ENCODE measurements at places on chromosomes 13 and 19.

- DNase-seq: no peak
These were observed 281.4 kb downstream of the ABCC4 start for GRCh38 chr13:95019886-95020285.

DNA sequence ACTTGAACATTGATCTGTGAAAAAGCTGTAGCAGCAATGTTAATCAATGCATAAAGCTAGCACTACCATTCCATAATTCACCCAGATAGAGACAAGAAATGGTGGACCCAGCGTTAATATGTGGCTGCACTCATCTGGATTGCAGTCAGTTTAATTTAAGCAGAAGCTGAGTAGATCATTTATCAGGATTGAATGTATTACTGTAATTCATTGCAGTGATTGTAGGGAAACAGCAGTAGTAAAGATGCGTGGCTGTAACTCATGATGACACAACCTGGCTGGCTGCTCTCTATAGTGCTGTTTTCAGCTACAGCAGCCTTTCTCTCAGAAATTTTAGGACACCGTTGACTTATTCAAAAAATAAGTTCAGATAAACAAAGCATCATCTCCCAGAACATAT lies 499.5 kb upstream of the SLITRK6 start:
- DNase-seq: no peak

DNA sequence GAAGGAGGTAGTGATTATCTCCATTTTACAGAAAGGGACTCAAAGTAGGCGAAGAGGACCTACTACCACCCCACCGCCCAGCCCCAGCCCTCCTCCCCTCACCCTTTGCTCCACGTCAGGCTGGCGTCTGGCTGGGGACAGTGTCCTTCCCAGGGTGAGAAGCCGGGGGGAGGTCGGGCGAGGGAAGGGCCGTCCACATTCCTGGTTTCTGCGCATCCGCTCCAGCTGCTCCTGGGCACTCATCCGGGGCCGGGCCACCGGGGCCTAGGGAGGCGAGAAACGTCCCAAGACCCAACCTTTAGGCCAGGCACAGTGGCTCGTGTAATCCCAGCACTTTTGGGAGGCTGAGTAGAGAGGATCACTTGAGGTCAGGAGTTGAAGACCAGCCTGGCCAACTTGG lies 4.8 kb upstream of the HSD17B14 start:
- no peak for DNase-seq

- DNase-seq: no peak
These were observed 14.7 kb downstream of the NOVA2 start for GRCh38 chr19:45958769-45959516.

DNA sequence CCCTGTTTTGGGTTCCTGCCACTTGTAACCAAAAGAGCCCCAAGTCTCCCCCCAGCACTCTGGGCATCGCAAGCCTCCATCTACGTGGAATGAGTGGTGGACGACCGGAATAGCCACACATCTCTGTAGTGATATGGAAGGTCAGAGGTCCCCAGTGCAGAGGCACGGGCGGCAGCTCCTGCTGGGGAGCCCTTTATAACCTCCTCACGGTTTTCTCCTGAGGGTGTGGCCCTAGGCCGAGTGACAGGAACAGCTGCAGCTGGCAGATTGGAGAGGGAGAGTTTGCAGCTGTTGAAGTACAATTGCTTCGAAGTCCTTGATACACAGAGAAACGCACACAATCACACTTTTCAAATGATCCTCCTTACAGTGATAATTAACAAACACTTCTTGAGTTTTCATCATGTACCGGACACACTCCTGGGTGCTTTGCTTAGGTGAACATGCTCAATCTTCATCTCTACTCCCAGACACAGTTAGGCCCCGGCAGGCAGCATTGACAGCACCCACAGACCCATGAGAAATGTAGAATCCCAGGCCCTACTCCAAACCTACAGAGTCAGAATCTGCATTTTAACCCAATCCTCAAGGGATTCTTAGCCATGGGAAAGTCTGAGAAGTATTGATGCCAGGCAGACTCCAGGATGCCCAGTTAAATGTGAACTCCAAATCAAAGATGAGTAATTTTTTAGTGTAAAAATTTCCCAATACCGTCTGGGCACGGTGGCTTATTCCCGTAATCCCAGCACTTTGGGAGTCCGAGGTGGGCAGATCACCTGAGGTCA lies 4.9 kb upstream of the ZNF787 start:
- DNase-seq: no peak

Measured in activated CD4-positive, CD25-positive, alpha-beta regulatory T cell (primary cell).